Skeletal muscle cell (primary cell): ENCODE measurements at places on chromosomes 2 and 18.
A peak's percentile ranks its signal among the peaks of the same experiment; 100 is the strongest.

DNA sequence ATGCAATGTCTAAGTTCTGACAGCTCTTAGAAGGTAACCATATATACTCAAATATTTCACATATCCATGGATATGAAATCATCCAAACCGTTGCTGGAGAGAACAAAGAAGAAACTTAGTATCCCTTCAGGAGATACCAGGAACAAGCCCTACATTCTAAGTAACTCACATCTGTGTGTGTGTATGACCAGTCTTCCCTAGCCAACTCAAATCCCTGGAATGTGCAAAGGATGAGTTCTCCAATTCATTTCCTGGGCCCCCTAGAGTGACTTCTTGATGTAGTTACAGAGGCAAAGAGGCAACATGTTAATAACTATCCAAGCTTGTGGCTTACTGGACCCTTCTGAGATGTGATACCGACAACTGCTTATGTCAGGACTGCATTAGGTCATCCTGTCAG, 20.1 kb downstream of the TPGS2 start:
- DNase-seq: peak; percentile 47

GRCh38 chr2:214630402-214631045, 179.0 kb downstream of the BARD1 start:
- DNase-seq: no peak

GRCh38 chr2:47227532-47228279, 72.6 kb upstream of the STPG4 start:
- no peak for DNase-seq

- no peak for DNase-seq
Observed at GRCh38 chr2:64730551-64731262, 77.0 kb upstream of the SERTAD2 start.

DNA sequence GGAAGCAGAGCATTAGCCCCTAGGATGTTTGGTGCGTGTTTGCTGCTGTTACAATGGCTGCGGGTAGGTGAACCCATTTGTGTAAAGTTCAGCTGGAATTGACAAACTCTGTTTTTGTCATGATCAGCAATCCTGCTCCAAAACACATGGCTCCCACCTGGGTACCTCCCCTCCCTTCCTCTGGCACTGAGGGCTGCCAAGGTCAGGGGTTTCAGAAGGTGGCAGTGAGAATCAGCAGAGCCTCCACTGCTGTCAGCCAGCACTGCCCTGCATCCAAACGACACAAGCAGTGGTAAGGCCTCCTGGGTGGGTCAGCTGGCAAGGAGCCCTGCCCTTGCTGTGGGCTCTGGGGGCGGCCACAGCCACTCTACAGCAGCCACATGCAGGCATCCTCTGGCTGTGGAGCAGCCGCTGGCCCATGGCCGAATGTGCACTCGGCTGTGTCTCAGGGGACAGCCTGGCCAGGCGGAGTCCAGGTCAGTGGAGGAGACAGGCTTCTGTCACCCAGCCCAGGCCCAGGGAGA, 32.8 kb upstream of the LDLRAD4 start:
- DNase-seq: no peak

DNA sequence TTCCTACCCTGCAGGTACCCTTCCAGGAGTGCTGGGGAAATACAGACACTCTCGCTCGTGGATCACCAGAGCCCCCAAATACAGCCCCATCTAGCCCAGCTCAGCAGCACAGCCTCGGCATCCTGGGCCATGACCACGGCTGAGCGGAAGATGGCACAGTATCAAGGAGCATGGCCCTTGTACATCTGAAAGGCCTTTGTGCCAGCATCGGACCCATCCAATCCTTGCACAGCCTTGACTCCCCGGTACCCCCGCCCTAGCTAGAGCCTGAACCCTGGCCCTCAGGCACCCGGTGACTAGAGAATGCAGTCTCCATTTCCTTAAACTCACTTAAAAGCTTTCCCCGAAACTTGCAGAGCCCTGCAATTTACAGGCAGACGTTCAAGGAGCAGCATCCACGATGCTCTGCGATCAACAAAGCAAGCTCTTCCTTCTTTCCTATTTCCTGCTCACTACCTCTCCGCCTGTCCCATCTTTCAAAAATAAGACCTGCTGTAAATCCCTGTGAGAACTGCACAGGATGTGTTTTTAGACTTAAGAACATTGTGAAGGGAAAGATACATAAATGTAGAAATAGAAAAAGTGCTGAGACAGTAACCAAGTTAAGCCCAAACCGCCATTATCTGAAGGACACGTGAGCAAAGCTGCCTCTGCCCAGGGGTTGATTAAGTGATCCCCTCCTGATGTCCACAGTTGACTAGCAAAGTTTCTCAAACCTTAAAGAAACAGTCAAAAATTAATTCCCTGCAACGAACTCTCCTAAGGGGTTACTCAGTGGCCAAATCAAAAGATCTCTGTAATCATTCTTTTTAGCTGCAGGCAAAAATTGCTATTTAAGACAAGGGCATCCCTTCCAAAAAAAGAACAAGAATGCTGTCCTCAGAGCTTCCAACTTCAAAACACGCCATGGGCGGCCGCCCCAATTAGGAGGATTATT, 48.5 kb downstream of the ZNF516 start:
- DNase-seq: no peak

GRCh38 chr18:65906621-65907034, 155.8 kb downstream of the CDH7 start:
- DNase-seq: no peak

DNA sequence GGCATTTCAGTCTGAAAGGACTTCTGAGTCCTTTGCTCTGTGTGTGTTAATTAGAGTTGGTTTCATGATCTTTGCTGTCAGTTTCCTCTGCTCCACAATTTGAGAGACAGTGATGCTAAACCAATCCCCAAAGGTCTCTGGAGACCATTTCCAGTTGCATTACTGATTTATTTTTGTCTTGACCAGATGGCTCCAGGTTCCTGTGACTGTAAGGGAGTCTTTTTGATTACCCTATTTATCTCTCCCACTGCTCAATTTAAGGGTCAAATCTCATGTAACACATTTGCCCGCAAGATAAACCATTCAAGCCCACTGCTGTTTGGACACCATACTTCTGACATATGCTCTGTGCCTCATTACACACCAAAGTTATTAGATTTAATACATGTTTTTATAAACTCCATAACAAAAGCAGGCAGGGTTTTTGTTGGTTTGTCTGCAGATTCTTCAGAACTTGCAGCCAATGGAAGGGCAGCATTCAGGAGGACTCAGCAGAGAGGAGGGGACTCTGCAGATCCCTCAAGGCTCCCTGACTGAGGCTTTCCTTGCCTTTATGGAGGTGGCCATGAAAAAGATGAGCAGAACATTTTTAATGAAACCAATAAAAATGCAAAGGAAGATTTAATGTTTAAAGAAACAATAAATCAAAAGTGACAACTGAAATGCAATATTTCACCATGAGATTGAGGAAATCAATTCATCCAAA, 889.3 kb upstream of the CELF4 start:
- DNase-seq: no peak

DNA sequence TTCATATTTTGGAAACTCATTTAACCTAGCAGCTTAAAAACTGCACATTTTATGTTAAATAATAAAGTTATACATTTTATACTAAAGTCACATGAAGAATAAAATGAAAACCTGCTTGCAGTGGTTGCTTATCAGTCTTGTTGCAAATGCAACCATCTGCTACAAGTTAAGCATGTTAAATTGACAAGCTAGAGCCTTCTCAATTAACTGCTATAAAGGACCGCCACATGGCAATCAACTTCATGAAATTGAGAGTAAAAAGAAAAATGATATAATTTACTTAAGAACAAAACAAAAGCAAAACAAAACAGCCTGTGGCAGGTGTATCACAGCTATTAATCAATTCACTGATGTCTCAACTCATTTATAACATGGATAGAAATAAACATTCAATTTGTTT, 78.7 kb downstream of the RTTN start:
- DNase-seq: no peak

DNA sequence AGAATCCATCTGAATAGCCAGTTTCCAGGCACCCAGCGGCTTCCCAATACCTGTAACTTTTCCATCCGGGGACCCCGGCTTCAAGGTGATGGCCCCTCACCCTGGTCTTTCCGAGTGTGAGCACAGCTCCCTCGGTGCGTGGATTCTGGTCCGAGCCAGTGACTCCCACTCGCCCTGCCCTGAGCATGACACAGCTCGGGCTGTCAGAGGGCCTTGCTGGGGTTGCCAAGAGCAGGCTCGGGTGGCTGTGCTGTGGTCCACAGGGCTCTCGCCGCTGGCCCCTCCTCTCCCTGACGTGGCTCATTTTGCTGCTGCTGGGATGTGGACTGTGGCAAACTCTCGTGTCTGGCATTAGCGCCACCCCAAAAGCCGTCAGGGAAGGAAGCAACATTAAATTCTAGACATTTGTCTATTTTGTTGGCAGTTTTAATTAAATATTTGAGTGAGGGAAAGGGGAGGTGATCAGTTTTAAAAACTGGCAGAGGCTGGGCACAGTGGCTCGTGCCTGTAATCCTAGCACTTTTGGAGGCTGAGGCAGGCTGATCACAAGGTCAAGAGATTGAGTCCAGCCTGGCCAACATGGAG, 5.6 kb upstream of the ESPNL start:
- DNase-seq: no peak

GRCh38 chr2:105712981-105713596, 31.6 kb upstream of the NCK2 start:
- peak; percentile 60 for DNase-seq

DNA sequence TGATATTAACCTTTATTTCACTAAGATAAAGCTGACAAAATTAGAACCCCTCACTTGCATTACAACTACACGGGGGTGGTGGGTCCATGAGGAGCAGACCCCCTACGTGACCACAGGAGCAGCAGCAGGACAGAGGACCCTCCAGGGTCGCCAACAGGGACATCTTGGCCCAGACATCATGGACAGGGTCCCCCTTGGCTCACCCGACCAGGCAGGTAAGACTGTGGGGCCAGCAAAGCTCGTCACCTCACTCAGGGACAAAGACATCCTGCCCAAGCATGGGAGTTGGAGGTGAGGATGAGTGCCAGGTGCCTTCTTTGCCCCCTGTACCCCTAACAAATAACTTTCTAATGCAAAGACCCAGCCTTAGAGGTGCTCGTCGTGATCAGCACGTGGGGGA, 111.3 kb upstream of the RAB6C start:
- DNase-seq: no peak

DNA sequence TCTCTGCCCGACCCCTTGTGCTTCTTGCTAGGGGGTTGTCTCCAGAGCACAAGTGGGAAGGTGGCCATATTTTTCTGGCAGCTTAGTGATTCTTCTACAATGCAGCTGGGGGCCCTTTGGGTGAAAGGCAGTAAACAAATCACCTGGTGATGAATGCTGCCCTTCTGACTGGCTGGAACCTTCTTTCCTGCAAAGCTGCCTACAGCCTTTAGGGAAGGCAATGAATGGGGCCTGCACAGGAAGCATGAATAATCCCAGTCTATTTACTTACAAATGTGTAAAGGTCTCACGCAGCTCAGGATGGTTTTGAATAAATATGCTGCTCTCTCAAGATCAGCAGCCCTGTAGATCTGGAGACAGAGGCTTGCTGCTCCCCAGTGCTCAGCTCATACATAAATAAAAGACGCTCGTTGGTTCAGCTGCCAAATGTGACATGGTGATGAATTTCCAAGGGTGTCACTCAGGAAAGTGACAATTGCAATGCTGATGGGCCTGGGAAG, 289.2 kb downstream of the TDRD15 start:
- DNase-seq: no peak

DNA sequence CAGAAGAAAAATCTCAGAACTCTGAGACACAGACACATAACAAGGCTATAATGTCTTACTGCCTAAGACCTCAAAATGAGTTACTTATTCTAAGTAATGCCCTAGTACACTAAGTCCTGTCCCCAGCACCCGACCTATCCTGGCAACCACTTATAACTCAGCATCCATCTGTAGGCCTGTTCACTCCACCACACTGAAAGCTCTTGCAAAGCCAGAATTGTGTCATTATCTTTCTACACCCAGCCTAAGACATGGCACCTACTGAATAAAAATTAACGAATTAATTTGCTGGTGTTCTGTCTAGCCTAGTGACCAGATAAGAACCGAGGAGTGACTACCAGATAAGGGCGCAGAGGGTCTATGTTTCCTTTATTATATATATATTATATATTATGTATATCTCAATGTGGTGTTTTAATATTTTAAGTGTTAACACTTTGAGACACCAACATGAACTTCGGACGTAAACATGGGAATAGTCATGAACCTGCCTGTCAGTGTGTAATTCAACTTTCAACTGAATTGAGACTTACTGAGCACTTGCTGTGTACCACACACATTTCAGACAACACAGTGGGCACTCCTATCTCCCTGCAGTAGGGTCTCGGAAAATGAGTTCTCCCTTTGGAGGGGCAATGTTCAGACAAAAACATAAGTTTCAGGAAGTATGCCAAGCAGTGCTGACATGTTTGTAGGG, 27.7 kb downstream of the TMEM131 start:
- no peak for DNase-seq

GRCh38 chr2:172931256-172931894, 144.3 kb upstream of the MAP3K20 start:
- DNase-seq: no peak

GRCh38 chr2:219112062-219112406, 48.6 kb downstream of the NHEJ1 start:
- no peak for DNase-seq

- no peak for DNase-seq
Observed at GRCh38 chr2:200050921-200051610, 95.7 kb downstream of the MAIP1 start.

DNA sequence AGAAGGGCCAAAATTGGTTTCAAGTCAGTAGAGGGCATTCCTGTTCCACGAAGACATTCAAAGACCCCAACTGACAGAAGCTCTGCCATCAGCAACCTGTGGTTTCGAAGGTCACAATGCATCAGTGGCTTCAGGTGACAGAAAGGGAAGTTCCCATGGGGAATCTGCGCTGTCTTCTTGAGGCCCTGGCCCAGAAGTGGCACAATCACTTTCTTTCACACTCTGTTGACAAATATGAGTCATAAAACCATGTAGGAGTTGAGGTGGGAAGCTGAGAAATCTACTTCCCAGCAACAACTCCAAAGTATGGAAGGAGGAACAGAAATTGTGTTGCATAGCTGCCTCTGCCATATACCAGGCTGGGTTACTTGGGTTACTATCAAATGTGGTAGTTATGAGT, 621.1 kb upstream of the FANCL start:
- no peak for DNase-seq

DNA sequence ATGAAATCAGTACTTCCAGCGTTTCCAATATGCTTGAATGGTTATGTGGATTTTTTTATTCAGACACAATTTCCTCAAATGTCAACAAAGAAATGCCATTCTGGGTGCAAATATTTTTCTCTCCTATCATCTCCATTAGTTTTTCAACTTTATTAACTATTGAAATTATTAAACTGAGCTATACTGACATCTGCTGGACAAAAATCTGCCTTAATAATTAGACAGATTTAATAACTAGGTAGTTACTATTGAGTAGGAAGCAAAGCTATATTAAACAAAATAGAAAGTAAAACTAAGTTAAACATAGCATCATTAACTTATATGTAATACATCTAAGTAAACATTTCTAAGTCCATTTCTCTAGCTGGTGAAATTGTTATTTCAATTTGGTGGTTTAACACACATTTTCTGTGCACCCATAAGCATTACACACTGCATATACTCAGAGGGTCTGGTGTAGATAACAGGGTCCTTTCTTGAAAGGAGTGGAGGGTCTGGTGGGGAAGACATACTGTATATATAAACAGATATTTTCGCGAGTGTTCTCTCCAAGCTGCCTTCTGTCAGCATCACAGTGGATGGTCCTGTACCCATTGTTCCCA, 77.0 kb downstream of the LANCL1 start:
- DNase-seq: no peak

- no peak for DNase-seq
Observed at GRCh38 chr2:149346272-149346671, 15.9 kb downstream of the LYPD6 start.
